ENCODE measurements at places on chromosomes 1 and 21. TPM values are rescaled to one million over a fixed set of nuclear protein-coding genes. Genes with fewer than 3 reads are reported as not detected.

- no peak for DNase-seq
Observed at GRCh38 chr21:36606287-36606982, 92.5 kb upstream of the SIM2 start.

DNA sequence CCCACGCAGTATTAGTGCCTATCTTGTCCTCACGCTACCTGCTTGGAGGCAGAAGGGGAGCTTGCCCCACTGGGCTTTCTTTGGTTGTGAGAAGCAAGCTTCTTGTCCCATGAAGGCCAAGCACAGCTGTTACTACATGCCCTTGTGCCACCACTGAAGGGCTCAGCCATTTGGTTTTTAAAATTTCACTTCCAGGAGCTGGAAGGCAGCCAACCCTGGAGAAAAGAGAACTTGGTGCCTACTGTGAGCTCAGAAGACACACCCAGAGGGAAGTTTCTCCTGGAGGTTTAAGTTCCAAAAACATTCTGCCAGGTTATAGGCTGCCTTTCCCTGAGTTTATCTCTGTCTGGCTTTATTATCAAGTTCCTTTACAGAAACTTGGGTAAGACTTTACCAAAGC lies 187.4 kb downstream of the SLC35F3 start:
- no peak for DNase-seq

DNA sequence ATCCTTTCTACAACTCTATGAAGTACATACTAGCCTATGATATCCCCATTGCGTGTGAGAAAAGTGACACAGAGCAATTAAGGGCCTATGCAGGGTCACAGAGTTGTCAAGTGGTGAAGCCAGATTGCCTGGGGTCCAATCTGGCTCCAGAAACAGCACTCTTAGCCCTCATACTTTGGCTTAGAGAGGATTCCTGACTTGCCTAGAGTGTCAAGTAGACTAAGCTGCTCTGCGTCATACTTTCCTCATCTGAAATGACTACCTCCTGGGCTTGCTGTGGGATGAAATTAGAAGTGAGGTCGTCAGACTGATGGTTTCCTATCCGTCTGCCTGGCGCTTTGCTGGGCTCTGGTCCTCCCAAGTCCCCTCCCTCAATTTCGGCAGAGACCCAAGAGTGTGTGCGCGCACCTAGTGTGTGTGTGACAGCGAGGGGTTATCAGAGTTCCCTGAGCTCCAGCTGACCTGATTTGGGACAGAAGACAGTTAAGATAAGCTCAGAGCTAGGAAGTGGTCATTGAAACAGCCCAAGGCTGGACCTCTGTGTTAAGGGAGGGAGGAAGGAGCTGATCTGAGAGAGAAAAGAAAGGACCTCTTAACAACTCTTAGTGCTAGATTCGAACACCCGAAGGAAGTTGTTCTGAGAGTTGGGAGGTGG lies 5.4 kb upstream of the NUAK2 start:
- DNase-seq = no peak

GRCh38 chr1:76086597-76086996 lies 12.1 kb downstream of the ST6GALNAC3 start:
- no peak for DNase-seq

- DNase-seq = no peak
Observed at GRCh38 chr1:30265127-30266070, 458.0 kb downstream of the MATN1 start.

DNA sequence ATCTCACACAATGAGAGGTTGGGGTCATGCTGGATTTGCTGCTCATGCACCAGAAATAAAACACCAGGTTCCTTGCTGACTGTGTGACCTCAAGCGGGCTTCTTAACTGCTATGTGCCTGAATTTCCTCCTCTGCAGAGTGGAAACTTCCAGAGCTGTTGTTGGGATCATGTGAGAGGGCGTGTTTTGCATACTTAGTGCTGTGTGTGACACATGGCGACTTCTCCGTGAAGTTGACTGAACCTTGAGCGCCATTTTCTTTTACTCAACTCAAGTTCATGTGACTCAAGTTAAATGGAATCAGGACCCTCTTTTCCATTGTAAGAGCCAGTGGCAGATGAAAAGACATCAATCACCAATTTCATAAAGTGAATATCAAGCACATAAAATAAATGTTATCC lies 224.0 kb downstream of the KIF26B start:
- no peak for DNase-seq

DNA sequence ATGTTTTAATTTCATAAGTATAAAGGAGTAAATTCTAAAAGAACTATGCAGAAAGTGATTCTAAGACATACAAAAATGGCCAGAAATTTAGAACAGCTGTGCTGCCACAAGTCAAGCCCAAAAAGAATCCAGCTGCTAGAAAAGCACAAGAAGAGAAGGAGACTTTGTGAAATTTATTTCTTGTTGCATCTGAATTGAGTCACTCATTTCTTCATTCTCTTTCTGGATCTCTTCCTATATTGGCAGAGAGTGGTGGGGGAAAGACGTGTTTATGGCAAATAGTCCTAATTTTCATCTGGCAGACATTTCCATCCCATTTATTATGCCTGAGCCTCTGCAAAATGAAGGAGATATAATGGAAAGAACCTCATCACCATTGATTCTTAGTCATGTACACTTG lies 139.6 kb upstream of the CTTNBP2NL start:
- peak; percentile 55 for DNase-seq

GRCh38 chr1:198923993-198924392 lies 285.2 kb downstream of the PTPRC start:
- no peak for DNase-seq

- no peak for DNase-seq
Observed at GRCh38 chr1:68751723-68752122, 254.8 kb upstream of the DEPDC1 start.

DNA sequence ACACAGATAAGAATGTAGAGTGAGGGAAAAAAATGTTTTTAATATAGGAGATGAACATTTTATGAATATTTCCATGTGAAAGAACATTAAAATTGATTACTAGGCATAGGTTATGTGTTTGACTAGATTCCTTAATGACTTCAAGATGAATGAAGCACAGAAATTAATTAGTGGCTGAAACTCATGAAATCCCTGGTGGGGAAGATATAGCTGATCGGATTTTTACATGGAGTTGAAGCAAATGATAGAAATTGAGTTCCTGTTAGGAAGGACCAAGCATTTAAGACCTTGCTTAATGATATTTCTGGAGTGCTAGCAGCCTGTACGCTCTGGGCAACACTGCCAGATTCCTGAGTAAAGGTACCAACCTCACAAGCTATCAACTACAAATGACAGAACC lies 68.9 kb upstream of the IVNS1ABP start:
- no peak for DNase-seq

- peak; percentile 89 for DNase-seq
Observed at GRCh38 chr1:153536012-153536670, 350 bp upstream of the S100A6 start.

- DNase-seq = no peak
Observed at GRCh38 chr21:36929622-36930021, 36.8 kb downstream of the HLCS start.

DNA sequence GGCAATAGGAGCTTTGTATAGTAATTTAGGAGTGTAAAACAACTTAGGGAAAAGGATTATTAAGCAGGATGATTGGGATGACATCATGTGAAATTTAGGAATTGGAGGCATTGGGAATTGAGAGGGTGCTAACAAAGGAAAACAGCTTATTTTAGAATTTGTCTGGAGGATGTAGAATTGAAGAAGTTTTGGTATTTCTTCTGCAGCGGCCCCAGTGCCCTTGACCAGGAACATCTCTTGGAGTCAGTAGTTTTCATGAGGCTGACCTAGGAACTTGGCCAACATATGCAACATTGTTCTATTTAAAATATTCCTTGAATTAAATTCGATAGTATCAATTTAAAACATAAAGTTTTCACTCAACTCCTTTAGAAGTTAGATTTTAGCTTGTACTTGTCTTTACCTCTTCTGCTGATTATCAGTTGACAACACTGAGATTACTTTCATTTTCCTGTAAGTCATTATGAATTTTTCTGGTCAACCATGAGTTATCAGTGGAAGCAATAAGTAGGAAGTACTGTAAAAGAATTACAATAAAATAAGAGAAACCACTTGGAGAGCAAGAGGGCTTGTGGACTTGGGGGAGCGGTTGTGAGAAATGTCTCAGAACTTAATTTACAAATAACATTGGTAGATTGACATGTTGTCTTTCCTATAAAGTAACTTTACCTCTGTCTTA lies 52.8 kb downstream of the DYRK1A start:
- no peak for DNase-seq

- peak; percentile 82 for DNase-seq
Observed at GRCh38 chr21:45887120-45887611, 94.4 kb upstream of the COL6A1 start.

GRCh38 chr1:94798462-94798861 lies 21.7 kb upstream of the SLC44A3 start:
- no peak for DNase-seq

DNA sequence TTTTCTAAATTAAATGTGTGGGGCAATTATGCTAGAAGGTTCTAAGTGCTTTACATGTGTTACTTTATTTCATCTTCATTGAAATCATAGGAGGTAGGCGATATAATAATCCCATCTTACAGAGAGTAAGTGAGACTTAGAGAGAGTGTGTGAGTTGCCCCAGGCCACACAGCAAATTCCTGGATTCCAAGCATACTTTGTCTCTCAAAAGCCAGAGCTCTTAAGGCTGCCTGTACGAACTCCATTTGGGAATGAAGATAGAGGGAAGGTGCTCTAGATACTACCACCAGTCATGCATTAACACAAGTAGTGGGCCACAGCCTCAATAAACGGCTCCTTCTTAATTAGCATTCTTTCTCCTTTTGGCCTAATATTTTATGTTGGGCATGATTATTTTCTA lies 170.1 kb downstream of the SIPA1L2 start:
- no peak for DNase-seq

- peak; percentile 30 for DNase-seq
Observed at GRCh38 chr1:38153778-38154470, 107.3 kb upstream of the POU3F1 start.

DNA sequence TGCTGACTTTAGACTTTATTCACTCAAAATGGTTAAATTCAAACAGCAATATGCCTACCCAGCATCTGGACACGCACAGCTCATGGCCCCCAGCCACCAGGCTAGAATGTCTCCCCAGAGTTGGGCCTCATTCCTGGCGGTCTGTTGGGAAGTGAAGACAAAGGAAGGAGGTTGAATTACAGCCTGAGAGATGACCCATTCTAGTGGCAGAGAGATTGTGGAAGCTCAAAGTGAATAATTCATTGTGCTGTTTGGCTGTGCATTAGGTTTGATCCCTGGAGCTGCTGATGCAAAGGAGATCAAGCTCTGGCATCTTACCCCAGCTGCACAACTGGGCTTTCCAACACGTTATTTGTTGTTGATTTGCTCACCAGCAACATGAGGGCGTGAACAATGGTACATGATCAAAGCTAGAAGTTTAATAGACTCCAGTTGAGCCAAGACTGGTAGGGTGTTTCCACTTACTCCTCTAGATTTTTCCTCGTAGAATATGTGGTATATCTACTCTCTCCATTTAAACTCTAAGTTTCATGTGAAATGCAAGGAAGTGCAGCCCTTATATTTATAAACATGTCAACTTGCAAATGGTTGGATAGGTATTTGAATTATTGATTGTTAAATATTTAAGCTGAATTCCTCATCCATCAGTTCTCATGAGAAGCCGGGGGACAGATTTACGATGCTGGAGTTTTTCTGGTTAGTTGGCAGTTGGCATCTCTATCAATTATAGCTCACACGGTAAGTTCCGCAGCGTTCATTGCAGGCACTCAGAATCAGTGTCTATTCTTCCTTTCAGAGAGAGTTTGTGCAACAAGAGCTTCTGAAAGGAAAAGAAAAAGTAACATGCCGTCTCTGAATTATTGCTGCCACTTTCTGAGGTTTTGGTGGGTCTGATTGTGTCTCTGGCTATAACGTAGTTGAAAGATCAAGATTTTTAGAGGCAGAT lies 222.7 kb downstream of the TM2D1 start:
- peak; percentile 17 for DNase-seq

DNA sequence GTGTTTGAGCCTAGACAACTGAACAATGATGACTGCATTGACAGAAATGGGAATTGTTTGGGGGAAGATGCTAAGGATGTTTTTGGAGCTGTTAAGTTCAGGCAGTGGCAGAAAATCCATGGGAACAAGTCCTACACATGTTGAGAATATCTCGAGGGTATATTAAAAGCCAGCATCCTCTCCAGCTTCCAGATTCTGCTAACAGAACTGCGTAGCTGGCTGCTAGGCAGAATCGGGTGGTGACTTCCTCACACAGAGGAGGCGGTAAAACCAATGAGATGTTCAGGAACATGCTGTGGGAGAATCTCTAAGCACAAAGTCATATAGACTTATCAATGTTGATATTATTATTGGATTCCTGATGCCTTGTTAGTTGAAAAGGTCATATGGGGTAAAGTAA lies 14.8 kb downstream of the FAM163A start:
- peak; percentile 89 for DNase-seq

DNA sequence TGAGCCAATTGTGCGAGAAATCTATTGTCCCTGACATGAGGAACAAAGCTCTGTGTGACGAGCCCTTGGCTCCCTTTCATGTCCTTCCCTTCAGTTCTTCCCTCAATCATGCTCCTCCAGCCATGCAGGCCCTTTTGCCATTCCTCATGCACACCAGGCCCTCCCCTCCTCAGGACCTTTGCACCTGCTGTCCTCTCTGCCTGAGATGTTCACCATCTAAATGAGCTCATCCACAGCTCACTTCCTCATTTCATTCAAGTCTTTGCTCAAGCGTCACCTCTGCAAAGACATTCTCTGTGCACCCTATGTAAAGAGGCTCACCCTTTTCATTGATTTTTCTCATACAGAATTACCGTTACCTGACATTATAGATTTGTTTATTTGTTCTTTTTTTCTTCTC lies 43.7 kb downstream of the C8B start:
- DNase-seq = no peak

GRCh38 chr1:5311147-5311546 lies 656.7 kb downstream of the AJAP1 start:
- no peak for DNase-seq

DNA sequence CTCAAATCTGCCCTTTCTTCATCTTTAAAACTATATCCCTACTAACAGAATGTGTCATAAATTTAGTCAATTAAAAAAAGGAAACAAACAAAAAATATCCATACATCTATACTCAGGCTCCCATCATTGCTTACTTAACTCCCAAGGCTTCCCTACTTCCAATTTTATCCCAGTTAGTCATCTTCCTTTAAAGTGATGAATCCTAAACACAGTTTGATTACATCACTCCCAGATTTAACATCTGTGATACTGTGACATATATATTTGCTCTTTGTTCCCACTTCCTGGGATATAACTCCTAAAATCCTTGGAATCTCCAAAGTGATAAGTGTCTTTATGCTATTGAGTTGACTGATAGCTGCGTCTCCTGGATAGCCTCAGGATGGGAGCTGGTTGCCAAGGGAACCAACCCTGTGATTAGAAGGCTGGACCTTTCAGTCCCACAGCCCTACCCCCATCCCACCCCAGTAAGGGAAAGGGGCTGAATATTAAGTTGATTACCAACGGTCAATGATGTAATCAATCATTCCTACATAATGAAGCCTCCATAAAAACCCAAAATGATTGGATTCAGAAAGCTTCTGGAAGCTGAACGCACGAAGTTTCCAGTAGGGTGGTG lies 21.6 kb downstream of the GLMN start:
- no peak for DNase-seq

Gene KRTAP19-8
- not detected for total RNA-seq

Gene EPHA8
- total RNA-seq = 0.04 TPM

Gene B3GALT2
- total RNA-seq = 10.9 TPM

Gene AGO3
- 25.9 TPM for total RNA-seq

Gene OR14A2
- total RNA-seq = not detected

Gene CRABP2
- 268 TPM for total RNA-seq

Gene TDRD5
- total RNA-seq = under 0.01 TPM

All from muscle of leg (tissue), 16 donors.